ENCODE measurements at places on chromosomes 16 and 17.

- DNase-seq: no peak
These were observed 37.1 kb downstream of the SPACA3 start for GRCh38 chr17:33028778-33029177.

- no peak for DNase-seq
These were observed 18.0 kb downstream of the FAM234A start for GRCh38 chr16:252366-253337.

DNA sequence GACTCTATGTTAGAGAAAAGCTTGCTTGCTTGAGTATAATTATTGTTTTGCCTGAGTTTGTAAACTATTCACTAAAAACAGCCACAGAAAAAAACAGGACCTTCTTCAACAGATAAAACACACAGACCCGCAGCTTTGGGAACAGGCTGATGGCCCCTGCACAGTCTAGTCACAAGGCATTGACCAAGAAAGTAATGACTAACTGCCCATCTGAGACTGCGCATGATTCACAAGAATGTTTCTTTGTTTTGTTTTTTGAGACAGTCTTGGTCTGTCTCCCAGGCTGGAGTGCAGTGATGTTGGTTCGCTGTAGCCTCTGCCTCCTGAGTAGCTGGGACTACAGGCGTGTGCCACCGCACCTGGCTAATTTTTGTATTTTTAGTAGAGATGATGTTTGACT, 2.8 kb upstream of the ZKSCAN2 start:
- DNase-seq: peak; percentile 53

- DNase-seq: no peak
These were observed 47.6 kb upstream of the LYRM9 start for GRCh38 chr17:27940503-27941428.

DNA sequence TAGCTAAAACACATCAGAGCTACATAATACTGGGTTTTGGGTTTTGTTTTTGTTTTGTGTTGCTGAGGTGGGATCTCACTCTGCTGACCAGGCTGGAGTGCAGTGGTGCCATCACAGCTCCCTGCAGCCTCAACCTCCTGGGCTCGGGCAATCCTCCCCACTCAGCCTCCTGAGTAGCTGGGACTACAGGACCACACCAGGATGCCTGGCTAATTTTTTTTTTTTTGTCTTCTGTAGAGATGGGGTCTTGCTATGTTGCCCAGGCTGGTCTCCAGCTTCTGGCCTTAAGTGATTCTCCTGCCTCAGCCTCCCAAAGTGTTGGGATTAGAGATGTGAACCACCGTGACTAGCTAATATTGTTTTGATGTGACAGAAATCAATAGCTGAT, 6.2 kb downstream of the MEAK7 start:
- no peak for DNase-seq

DNA sequence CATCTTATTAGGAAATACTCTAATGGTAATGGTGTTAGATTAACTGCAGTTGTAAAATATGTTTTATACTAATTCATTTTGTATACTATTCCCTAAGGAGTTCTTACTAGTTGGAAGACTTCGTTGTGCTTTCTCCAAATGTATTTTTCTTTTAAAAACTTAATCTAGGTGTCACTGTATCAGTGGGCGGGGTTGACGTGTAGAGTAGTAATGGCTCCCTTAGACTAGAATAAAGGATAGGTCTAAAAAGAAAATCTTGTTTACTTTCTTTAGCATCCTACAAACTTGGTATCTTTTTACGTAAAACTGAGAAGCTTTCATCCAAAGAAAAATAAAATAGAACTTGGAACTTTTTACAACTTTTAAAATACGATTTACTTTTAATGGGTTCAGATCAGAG, 55.0 kb upstream of the MRC2 start:
- no peak for DNase-seq

DNA sequence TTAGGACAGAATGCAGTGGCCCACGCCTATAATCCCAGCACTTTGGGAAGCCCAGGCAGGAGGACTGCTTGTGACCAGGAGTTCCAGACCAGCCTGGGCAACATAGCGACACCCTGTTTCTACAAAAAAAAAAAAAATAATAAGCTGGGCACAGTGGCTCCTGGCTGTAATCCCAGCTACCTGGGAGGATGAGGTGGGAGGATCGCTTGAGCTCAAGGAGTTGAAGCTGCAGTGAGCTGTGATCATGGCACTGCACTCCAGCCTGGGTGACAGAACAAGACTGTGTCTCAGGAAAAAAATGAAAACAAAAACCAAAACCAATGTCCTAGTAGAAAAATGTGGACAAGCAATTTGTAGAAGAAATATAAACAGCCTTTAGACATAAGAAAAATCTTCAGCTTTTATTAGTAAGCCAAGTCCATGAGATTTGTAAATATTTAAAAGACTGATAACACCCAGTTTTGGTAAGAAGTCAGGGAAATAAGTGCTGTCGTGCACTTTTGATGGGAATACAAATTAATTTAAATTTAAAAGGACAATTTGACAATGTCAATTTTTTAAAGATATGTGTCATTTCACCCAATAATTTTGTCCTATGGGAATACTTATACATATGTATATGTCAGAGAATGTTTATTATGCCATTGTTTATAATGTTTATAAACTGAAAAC, 11.1 kb downstream of the SCPEP1 start:
- no peak for DNase-seq

DNA sequence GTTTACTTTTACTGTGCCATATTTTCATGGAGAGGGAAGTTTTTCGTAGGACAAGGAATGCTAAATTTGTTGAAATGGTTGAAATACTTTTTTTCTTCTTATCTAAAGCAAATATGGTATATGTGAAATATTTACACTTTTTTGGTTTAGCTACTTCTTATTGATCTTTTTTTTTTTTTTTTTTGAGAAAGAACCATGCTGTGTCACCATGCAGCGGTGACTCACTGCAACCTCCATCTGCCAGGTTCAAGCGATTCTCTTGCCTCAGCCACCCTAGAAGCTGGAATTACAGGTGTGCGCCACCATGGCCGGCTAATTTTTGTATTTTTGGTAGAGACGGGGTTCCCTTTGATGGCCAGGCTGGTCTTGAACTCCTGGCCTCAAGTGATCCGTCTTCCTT, 100.5 kb downstream of the FTO start:
- no peak for DNase-seq

DNA sequence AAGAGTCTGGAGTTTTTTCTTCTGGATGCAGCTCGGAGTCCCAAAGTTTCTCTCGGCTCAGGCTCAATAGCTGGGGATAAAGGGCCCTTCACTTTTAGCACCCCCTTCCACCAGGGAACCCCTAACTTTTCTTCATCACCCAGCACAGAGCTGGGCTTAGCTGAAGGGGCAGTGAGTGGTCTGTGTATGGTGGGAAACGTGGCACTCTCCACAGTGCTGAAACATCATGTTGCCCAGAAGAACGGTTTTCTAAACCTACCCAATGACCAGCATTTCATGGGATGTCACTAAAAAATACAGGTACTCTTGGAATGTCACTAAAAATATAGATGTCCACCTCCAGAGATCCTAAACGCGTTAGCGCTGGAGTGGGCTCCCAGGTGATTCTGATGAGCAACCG, 12.0 kb downstream of the ERN2 start:
- no peak for DNase-seq

DNA sequence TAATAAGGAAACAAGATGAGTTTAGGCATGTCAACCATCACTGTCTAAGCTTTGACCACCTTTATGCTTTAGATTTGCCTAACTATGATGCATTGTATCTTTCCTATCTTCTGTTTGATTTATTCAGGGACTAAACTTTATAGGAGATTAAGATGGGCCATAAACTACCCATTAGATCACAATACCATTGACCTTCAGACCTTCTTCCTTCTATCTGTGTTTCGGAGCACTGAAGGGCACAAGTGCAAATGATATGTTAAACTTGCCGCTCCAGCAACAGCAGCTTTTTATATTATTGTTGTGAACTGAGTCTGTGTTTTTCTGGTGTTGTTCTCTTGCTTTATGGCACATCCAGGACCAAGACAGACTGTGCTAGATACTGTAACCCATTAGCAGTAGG, 16.6 kb upstream of the ALDH3A2 start:
- DNase-seq: no peak

DNA sequence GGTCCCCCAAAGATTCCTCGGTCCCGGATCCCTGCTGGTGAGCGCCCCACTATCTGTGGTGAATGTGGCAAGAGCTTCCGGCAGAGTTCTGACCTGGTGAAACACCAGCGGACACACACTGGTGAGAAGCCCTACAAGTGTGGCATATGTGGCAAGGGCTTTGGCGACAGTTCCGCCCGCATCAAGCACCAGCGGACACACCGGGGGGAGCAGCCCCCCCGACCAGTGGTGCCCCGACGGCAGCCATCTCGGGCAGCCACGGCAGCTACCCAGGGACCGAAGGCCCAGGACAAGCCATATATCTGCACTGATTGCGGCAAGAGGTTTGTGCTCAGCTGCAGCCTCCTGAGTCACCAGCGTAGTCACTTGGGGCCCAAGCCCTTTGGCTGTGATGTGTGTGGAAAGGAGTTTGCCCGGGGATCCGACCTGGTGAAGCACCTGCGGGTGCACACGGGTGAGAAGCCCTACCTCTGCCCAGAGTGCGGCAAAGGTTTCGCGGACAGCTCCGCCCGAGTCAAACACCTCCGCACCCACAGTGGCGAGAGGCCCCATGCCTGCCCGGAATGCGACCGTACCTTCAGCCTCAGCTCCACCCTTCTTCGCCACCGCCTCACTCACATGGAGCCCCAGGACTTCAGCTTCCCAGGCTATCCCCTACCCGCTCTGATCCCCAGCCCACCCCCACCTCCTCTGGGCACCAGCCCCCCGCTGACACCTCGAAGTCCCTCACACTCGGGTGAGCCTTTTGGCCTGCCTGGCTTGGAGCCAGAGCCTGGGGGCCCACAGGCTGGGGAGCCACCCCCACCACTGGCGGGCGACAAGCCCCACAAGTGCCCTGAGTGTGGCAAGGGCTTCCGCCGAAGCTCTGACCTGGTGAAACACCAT, 2.8 kb downstream of the ZNF48 start:
- no peak for DNase-seq

GRCh38 chr16:10846213-10846998, 27.8 kb upstream of the TVP23A start:
- no peak for DNase-seq

DNA sequence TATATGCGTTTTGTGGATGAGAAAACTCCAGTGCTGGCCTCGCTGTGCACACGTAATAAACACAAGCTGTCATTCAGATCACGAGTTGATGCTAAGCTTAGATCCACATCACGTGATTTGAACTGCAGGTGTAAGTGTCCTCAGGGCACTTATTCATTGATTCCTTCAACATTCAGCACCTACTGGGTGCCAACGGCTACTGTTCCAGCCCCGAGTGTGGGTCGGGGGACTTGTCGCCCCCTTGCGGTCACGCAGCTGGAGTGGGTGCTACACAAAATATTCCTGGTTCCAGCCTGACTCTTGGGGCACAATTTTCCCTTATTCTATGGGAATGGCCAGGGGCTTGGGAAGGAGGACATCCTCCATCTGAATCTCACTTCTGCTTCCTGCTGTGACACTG, 29.9 kb upstream of the GINS2 start:
- DNase-seq: no peak

- DNase-seq: no peak
These were observed 299.1 kb upstream of the CDH8 start for GRCh38 chr16:62335356-62335755.

GRCh38 chr17:29766796-29767327, 144.2 kb upstream of the CORO6 start:
- no peak for DNase-seq

DNA sequence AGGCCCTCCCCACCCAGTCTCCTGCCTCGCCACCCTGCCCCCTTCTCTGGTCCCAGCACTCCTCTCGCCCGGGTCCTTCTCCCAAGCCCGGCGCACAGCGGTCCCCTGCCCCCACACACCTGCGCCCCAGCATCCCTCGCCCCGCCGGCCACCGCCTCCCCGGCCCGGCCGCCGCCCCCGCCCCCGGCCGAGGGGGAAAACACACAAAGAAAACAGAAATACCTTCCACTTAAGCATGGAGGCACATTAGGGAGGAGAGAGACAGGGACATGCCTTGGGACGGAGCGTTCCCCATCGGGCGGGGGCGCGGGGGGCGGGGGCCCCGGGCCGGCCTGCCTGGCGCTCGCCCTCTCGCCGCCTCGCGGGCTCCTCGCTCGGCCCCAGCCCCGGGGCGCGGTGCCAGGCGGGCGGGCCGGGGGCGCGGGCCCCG, 326 bp downstream of the SRCIN1 start:
- no peak for DNase-seq

DNA sequence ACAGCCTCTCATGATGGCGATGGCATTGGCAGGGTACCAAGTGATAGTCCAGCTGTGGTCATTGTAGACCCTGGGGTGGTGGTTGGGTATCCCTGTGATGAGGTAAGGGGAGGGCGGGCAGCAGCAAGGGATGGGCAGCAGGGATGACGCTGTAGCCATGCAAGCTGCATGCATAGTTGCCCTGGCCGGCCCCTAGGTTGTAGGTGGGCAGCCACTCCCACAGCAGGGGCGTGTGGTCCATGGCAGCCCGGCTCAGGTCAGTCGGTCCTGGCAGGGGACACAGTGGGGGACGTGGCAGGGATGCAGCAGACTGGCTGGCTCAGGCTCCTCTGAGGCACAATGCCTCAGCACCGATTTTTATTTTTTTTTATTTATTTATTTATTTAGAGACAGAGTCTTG, 8.7 kb downstream of the DRC3 start:
- no peak for DNase-seq

DNA sequence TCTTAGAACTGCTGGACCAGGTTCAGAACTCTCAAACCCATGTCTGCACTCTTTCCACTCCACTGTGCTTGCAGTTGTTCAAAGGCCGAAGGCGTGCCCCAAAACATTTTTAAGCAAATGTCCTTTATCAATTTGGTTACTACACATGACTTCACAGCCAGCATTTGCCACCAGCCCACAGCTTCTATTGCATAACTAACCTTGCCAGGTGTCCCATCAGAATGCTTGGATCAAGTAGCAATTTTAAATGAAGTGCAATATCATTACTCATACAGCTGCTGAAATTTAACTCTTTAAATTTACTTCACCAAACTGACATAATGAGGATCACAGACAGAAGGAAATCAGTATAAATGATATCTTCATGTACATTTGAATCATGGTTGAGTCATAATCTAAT, 29.8 kb upstream of the HS3ST3A1 start:
- DNase-seq: peak; percentile 9

DNA sequence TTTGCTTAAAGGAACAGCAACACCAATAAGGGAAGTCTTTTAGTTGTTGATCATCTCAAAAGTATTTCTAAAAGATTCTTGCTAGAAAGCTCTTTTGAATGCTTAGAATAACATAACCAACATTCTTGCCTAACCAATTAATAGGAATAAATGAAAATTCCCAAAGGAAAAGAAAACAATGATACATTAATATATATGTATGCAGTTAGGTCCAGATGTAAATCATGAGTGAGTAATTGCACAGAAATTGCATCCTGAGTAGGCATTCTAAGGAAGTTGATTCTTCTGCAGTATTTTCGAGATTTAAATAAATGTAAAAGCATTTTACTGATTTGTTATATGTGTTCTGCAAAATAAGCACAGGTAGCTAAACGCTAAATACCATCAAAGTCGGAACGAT, 22.1 kb downstream of the COX10 start:
- no peak for DNase-seq

- no peak for DNase-seq
These were observed 2.4 kb downstream of the PPM1D start for GRCh38 chr17:60602385-60602742.

Measured in cardiac fibroblast (primary cell).